ENCODE measurements at places on chromosomes 4 and X.
A peak's percentile ranks its signal among the peaks of the same experiment; 100 is the strongest.

DNA sequence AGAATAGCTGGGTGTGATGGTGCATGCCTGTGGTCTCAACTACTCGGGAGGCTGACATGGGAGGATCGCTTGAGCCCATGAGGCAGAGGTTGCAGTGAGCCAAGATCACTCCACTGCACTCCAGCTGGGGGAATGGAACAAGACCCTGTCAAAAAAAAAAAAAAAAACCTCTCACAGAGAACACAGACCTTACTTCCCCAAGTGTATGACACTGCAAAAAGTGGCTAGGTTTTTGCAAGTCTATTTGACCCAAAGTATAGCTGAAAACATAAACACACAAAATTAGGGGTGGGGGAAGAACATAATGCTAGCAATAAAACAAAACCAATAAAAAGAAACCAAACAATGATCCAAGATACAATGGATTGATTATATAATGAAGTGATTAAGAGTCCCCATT lies 6.7 kb downstream of the LAMP2 start:
- DNase-seq, result no peak

GRCh38 chr4:11878241-11878640 lies 449.5 kb upstream of the HS3ST1 start:
- DNase-seq, result no peak

DNA sequence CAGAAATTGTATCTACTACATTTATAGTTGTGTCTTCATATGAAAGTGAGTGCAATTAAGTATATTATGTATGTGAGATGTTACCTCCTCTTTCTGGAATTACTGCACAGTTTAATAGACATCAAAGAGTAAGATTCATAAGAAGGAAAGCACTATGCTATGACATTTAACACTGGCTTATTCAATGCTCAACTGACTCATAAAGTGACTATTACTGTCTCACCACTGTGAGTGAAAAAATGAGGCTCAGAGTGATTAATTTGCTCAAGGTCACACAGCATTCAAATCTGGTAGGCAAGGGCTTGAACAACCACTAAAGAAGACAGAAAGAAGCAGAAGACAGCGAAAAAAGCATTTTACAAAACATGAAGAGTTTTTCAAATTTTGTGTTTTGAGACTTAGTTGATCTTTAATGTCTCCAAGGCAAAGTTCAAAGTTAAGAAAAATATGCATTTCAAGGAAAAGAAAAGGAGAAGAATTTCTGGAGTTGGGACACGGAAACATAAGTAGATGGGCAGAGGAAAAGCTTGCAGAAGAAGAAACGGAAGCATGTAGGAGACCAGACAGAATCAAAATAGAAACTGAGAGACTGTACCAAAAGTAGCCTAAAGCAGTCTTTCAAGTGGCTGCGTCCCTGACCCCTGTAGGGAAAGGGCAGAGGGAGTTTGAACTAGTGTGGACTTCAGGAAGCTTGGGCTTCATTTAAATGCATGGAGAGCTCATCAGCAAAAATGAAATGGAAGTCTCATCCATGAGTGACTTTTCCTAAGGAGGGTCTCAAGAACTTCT lies 66.3 kb downstream of the KCNIP4 start:
- no peak for DNase-seq

DNA sequence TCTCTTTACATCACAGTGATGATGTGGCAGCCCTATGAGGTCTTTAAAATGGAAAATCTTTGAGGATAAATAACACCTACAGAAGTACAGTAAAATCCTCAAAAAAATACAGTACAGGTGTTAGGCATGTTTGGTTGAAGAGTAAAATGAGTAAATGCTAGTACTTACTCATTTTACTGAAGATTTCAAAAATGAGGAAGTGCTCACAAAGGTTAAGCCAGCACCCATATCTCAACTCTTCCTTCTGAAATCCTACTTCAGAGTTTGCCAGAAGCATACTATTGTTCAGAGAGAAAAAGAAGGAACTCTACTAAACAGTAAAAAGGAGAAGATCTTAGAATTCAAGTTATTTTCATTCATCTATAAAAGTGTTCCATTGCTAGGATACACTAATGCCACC lies 130.9 kb downstream of the CBR4 start:
- no peak for DNase-seq

- DNase-seq, result no peak
These were observed 1.4 kb downstream of the TCEAL1 start for GRCh38 chrX:103630171-103630511.

GRCh38 chr4:108709234-108709633 lies 53.6 kb downstream of the ETNPPL start:
- DNase-seq, result no peak

DNA sequence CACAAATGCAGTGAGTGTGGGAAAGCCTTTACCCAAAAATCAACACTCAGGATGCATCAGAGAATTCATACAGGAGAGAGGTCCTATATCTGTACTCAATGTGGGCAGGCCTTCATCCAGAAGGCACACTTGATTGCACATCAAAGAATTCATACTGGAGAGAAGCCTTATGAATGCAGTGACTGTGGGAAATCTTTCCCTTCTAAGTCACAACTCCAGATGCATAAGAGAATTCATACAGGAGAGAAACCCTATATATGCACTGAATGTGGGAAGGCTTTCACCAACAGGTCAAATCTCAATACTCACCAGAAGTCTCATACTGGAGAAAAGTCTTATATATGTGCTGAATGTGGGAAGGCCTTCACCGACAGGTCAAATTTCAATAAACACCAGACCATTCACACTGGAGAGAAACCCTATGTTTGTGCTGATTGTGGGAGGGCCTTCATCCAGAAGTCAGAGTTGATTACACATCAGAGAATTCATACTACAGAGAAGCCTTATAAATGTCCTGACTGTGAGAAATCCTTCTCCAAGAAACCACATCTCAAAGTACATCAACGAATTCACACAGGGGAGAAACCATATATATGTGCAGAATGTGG lies 79.3 kb downstream of the ZNF81 start:
- DNase-seq, result no peak

GRCh38 chrX:13571136-13571535 lies 1.7 kb downstream of the EGFL6 start:
- no peak for DNase-seq

- DNase-seq, result no peak
These were observed 51.1 kb upstream of the MYOZ2 start for GRCh38 chr4:119084513-119084912.

GRCh38 chr4:60201052-60201673 lies 999.0 kb upstream of the ADGRL3 start:
- DNase-seq, result peak; percentile 38

DNA sequence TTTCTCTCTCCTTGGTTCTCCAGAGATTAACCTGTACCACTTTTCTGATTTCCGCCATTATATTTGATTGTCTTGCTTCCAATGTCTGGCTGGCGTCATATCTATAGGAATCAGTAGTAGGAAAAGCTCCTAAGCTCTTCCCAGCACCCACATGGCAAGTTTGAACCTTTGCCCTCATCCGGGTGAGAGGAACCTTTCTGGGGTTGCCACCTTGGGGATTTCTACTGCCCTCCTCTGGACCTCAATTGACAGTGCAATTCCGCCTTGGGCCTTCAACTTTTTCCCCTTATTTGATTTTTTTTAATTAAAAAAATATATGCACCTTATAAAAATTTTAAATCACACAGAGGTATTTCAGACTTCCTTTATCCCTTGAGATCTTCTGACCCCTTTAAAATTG lies 2.0 kb upstream of the CXorf66 start:
- no peak for DNase-seq

DNA sequence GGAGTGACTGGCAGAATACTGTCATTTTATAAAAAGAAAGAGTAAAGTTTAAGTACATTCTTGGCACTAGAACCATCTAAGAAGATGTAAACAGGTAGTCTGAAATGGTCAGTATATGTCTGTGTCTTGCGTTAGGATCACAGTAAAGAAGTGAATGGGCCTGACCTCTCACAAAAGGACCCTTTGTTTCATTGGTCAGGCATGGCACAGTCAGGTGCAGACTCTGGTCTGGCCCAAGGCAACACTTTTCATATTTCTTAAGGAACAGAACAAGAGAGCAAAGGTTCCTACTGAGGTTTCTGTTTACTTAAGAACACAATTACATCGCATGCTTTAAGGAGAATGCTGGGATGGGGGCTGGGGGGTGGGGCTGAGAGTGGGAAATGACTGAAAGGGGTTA lies 48.1 kb downstream of the RPGR start:
- DNase-seq, result no peak

- no peak for DNase-seq
These were observed 36.3 kb downstream of the ARSD start for GRCh38 chrX:2892816-2893215.

GRCh38 chrX:110851780-110852179 lies 56.2 kb upstream of the CHRDL1 start:
- DNase-seq, result no peak

- DNase-seq, result peak; percentile 92
These were observed 103.1 kb upstream of the UGT8 start for GRCh38 chr4:114495471-114495928.

DNA sequence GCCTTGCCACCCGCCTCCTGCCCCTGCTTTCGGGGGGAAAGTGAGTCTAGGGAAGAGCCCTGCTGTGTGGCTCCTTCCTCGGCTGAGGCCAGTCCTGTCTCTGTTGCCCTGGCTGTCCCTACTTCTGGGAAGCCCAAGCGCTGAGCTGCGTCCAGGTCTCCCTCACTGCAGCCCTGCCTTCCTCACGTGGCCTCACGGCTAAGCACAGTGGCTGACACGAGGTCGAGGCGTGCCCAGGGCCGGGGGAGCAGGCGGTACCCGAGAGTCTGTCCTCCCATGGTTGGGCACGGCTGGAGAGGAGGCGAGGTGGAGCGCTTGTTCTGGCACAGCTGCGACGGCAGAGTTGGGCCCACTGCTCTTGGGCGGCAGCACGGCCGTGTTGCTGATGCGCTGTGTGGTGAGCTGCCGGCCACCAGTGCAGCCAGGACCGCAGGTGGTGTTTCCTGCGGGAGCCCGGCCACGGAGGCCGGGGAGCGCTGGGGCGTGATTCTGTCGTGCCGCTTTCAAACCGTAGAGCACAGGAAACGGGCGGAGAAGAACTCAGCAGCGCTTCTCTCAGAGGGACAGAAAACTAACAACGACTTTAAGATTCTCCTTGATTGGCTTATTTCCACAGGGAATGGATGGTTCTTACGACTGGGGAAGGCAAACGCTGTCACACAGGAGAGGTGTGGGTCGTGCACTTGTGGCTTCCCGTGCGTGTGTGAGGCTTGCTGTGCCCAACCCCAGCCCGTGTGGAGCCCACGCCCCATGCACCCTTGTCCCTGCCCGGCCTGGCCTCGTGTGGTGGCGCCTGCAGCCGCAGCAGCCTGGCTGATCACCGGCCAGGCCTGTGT lies 21.3 kb downstream of the MAEA start:
- DNase-seq, result no peak

- no peak for DNase-seq
These were observed 44.8 kb upstream of the MTMR1 start for GRCh38 chrX:150648296-150648940.

DNA sequence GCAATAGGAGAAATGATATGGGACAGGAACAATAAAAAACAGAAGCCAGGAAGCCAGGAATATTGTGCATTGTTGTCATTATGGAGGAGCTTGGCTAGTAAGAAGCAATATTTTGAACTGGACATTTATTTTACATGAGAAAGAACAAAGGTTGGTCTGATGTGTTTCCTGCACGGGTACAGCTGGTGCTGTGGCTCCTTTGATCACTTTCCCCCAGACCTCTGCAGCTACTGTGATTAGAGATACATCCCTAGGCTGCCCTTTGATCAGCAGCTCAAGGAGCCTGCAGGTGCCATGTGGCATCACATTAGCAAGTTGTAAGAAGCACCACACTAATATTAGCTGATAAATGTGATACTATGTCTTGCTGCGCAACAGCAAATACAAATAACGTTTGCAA lies 2.5 kb downstream of the PDGFC start:
- no peak for DNase-seq

- DNase-seq, result no peak
These were observed 5.1 kb upstream of the FAM184B start for GRCh38 chr4:17786567-17786966.

DNA sequence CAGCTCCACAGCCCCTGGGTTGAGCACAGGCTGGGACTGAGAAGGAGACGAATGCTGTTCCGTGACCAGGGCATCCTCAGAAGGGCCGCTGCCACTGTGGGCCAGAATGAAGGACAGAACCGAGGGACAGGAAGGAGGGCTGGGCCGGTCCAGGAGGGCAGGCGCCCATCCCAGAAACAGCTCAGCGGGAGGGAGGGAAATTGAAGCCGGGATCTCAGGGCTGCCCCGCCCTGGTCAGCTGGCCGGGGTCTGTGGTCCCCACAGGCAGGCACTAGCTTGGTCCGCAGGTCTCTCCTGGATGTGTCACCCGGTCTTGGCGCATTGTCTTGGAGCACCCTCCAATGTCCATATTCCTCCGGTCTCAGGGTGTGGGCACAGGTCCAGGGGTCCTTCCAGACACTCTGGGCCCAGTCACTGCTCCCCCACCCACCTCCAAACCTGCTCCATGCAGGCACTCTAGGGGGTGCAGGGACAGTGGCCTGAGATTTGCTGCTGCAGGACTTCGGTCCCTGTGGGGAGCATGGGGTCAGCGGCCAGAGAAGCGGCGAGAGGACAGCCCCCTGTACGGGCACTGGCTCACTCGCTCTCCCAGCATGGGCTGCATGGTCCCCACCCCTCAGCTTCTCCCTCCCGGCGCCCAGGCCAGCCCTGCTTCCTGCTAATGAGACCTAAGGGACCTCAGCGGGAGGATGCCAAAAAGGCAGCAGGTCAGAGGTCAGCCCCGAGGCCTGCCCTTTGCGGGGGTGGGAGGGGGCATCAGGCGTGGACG lies 23.9 kb upstream of the MXD4 start:
- DNase-seq, result no peak

- no peak for DNase-seq
These were observed 635.6 kb downstream of the STPG2 start for GRCh38 chr4:97507587-97508245.

- no peak for DNase-seq
These were observed 1973.6 kb upstream of the AGA start for GRCh38 chr4:179415847-179416223.

DNA sequence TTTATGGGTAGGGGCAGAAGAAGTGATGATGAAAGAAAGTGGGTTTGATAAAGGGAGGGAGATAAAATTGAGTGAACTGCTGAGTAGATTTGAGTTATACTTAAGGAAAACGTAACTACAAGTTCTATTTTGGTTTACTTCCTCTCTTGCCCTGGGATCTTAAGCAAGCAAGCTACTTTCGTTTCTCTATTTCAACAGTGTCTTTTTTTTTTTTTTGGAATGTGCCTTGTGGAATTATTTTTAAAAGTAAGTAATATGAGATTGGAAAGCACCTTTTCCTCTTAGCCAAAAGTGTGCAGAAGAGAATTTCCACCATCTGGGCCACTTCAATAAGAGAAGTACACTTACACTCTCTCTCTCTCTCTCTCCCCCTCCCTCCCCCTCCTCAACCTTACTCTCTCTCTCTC lies 16.0 kb upstream of the C4orf36 start:
- no peak for DNase-seq
